NCI-H187 (cell line): ENCODE measurements at places on chromosomes 5 and 9.

DNA sequence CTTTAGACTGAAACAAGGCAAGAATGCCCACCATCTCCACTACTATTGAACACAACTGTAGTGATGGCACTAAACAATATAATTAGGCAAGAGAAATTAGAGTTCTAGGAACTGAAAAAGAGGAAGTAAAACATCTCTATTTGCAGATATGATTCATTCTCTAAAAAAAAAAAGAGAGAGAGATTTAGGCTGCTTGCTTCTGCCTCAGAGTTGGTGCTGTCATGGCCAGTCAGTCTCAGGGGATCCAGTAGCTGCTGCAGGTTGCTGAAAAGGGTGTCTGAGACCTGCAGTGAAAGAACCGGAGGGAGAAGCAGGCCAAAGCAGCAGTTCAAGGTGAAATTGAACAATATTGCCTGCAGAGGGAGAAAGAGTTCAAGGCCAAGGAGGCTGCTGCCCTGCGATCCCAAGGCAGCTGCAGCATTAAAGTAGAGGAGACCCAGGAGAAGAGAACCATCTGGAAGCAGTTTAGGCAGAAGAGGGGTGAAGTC is 72.5 kb downstream of the AP3B1 start:
- no peak for DNase-seq

DNA sequence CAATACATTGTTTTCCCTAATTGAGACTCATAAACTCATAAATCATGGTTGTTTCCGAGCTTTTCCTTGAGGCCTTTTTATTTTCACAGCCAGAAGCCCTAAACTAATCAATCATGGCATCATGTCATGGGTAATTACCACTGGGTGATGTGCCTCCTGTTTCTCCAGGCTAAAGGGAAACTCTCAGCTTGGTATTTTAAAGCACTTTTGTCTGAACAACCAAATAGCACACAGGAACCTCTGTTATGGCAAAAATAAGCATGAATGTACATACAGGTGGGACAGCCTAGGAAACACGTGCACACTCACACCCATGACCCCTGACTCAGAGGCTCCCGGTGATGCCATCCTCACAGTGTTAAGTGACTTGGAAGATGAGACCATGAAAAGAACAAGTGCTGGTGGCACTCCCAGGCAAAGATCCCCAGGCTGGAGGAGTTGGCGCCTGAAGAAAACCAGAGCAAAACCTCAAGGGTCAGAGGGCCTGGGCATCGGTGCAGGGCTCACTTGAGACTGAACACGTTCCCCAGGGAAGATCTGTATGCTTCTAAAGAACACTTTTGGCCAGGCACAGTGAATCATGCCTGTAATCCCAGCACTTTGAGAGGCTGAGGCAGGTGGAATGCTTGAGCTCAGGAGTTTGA is 154.3 kb downstream of the ROR2 start:
- DNase-seq, result peak; percentile 44

- no peak for DNase-seq
These were observed 409.5 kb upstream of the MEF2C start for GRCh38 chr5:89292487-89292886.

DNA sequence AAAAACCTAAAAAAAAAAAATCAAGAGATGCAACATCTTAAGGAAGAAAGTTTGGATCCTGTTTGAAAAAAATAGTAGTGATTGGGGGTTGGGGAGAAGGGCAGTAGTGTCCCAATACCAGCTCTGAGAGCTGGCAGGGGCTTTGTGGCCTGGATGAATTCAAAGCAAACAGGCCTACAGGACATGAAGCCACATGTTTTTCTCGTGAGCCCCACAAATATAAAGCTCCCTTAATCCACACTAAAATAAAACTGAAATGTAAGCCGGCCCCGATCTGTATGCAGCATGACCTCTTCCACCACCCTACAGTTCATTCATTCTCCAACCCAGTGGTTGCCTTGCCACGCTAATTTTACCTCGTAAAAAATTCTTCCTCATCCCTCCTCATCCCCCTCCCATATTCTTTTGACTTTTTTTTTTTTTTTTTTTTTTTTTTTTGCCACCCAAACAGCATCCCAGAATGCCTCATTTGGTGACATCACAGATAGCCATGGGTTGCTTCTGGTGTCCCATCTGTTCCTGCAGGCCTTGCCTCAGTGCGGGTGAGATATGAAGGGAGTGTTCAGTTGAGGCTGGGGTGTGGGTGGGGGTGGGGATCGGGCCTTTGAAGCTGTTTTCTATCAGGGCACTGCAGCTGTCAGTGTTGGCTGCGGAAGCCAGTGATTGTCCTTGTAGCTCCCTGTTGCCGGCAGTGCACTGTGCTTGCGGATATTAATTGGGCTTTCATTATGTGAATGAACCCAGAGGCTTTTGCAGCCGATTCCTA is 81.6 kb upstream of the NFIB start:
- no peak for DNase-seq

GRCh38 chr5:179724163-179724562 is 8.5 kb upstream of the MAML1 start:
- DNase-seq, result no peak

DNA sequence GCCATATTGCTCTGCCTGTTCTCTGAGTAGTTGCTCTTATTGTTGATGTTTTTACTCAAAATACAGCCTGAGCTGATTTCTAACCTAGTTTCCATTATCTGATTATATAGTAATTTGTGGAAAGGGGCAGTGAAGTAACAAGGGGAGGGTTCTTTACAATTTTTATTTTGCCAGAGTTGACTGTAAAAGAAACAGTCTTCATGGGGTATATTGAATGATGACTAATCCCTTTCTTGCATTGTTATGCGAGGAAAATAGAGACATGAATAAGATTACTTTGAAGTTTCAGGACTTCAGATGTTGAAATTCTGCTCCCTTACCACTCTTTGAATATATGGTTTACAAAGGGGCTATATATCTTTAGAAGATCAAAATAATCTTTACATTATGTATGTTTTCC is 9.1 kb upstream of the LRRC70 start:
- DNase-seq, result no peak

GRCh38 chr5:168286386-168286785 is 5.1 kb upstream of the WWC1 start:
- peak; percentile 28 for DNase-seq

DNA sequence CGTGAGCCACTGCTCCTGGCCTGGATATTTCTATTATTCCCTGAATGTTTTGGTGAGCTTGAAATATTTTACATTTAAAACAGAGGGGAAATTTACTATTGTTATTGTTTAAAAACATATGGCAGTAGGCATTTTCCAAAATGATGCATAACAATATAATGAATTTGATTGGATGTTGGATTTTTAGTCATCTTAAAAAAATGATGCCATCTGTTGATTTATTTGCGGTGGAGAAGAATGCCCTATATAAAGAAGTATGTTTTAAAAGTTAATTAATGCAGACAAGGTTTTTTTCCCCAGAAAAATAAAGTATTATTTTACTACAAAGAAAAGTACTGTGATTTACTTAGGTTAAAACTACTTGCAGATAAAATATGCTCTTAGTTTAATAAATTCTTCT is 33.4 kb upstream of the ARRDC3 start:
- no peak for DNase-seq

- DNase-seq, result no peak
These were observed 102.8 kb upstream of the IFNE start for GRCh38 chr9:21584890-21585289.

DNA sequence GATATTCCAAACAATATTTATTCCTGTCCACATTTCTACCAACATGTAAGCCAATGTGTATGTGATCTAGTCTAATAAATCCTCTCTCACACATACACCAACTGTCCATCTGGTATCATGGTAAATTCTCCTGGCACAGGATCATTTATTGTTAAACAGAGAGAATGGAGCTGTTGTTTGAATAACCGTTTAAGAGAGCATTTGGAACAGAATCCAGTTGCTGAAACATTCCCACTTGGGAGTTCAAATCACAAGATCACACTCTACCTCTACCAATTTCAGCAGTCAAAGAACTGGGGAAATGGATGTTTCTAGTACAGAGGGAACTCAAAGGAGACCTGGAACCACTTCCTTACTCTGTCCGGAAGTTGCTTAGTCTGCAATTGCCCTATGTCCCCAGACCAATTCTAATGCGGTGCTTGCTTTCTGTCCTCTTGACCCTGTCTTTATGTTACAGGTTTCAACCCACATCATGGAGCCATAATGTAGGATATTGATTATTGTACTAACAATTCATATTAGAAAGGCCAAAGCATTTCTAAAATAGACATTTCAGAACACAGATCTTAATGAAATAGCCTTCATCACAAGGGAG is 488.4 kb downstream of the SEMA5A start:
- DNase-seq, result no peak

DNA sequence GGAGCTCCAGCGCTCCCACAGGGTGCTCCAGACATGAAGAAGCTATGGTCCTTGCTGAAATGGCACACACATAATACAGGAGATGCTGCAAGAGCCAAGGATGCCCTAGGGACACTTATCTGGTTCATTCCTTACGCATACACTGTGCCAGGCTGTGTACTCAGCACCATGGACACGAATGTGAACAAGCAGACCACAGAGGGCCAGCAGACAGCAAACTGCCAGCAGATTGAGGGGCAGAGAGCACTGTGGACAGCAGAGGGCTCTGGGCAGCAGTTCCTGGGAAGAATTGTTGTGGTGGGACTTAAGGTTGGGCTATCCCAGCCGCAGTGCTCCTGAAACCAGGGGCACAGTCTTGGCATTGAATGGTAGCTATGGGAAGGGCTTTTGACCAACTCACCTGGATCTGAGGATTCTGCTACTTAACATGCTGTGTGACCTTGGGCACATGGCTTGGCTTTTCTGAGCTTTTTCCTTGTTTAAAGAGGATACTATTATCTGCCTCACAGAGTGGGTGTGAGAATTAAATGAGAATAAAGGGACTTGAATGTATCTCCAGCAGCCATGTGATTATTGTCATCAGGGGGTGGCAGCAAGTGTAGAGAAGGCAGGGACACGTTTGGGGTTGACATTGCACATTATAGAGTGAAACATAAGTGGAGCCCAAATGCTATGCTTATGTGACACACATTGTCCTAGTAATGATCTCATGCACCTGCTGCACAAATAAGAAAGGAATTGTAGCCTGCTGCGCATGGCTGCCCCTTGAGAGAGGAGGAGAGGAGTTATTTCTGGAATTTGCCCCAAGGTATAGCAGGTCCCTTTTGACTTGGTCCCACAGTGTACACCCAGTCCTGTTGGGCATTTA is 30.1 kb downstream of the PPARGC1B start:
- DNase-seq, result peak; percentile 30
